ENCODE measurements at places on chromosomes 4 and X.

GRCh38 chrX:134963041-134963440, 27.8 kb upstream of the SMIM10 start:
- DNase-seq: no peak

GRCh38 chr4:147768113-147768512, 36.2 kb downstream of the ARHGAP10 start:
- no peak for DNase-seq

- peak; percentile 15 for DNase-seq
These were observed 332.7 kb downstream of the RAPGEF2 start for GRCh38 chr4:159435561-159436023.

- no peak for DNase-seq
These were observed 8.6 kb downstream of the GALNT7 start for GRCh38 chr4:173177232-173177631.

GRCh38 chrX:136584545-136584944, 52.5 kb downstream of the VGLL1 start:
- DNase-seq: peak; percentile 70

GRCh38 chr4:41212616-41213203, 1.6 kb downstream of the APBB2 start:
- peak; percentile 31 for DNase-seq

GRCh38 chr4:133156096-133156495, 7.0 kb downstream of the PCDH10 start:
- DNase-seq: no peak

DNA sequence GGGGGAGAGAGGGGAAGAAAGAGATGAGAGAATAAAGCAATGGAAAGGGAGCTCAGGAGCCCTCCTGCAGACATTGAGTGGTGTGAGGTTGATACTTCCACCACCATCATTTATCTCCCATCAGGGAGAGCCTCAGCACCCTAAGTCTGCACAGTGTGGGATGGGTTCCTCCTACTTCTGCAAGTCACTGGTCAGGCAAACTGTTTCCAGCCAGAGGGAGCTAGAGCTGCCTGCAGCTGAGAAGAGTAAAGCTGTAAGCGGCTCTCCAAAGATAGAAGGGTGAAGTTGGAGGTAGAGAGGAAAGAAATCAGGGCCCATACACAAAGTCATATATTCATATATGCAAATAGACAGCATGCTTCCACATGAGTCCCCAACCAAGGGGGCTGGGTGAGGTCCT, 21.9 kb upstream of the ZNF81 start:
- DNase-seq: no peak

DNA sequence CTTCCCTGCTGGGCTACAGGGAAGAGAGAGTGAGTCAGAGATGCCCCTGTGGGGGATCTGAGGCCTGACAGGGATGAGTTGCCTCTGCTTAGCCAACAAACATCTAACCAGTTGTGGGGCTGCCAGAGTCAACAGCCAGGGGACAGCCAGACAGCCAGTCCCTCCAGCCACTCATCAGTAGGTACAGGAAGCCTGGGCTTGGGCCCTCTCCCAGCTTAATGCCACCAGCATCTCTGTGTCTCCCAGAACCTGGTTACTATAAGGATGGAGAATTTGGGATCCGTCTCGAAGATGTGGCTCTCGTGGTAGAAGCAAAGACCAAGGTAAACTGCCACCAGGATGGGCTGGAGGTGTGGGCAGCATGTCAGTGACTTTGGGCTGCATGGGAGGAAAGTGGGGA, 17.3 kb upstream of the SASH3 start:
- DNase-seq: no peak

- DNase-seq: no peak
These were observed 951.5 kb upstream of the POU3F4 start for GRCh38 chrX:82556588-82556987.

DNA sequence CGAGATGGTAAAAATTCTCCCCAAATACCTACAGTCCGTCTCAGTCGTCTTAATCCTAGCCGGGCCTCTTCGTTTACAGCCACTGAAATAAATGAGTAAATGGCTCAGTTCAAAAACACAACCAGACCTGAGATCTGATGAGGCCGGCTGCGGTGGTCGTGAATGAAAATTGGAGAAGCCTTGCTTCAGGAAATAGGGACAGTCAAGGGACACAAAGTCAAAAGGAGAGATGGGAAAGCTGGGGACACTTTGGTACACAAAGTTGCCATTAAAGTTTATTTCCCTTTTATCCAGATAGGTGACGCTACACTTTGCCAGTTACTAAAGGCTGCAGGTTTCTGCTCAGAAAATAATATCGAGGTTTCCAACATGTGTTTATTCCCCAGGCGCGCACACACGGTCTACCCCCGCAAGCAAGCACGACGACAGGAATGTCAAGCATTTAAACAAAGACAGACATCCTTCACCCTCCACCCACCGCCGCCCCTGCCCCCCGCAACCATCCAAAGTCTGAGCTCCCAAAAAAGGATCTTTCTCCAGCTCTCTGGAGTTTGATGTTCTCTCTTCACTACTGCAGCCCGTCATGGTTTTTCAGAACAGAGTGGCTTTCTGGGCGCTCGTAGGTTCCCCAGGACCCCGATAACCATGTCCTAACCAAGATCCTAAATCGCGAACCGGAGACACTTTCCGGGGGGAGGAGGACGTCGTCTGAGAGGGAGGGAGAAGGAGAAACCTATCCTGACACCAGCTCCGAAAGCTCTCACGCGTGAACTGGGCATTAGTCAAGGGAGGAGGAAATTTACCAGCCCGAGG, 1.3 kb upstream of the PCDH7 start:
- no peak for DNase-seq

DNA sequence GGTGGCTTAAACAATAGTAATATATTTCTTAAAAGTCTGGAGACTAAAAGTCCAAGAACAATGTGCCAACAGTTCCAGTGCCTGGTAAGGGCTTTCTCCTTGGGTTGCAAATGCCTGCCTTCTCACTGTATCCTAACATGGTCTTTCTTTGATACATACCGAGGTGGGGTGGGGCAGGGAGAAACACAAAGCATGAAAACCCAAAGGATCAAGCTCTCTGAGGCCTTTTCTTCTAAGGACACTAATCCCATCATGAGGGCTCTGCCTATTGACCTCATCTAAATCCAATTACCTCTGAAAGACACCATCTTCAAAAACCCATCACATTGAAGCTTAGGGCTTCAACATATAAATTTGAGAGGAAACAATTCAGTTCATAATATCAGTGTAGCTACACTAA, 311.3 kb downstream of the GRID2 start:
- no peak for DNase-seq

DNA sequence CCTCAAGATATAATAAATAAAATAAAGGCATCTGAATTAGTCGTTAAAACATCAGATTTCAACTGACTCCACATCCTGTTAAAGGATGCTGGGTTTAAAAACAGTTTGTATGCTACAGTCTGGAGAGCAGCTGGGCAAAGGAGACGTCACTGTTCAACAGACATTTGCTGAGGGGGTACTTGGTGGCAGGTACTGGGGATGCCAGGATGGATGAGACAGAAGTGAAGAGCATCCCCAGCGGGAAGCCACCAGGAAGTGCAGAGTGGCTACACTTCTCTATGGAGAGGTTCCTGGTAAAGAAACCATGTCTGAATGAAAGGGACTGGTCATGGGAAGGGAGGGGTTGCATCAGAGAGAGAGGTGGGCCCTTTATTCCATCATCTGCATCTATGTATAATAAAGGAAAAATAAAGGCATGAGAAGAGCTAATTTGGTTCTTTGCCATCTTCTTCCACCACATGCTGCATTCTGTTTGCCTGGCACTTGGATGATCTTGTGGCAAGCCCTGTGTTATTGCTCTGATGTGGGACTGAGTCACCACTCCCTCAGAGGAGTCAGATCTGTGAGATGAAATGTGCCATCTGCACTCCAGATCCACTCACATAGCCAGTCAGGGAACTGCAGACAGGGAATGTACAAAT, 145.0 kb downstream of the SOWAHB start:
- no peak for DNase-seq

DNA sequence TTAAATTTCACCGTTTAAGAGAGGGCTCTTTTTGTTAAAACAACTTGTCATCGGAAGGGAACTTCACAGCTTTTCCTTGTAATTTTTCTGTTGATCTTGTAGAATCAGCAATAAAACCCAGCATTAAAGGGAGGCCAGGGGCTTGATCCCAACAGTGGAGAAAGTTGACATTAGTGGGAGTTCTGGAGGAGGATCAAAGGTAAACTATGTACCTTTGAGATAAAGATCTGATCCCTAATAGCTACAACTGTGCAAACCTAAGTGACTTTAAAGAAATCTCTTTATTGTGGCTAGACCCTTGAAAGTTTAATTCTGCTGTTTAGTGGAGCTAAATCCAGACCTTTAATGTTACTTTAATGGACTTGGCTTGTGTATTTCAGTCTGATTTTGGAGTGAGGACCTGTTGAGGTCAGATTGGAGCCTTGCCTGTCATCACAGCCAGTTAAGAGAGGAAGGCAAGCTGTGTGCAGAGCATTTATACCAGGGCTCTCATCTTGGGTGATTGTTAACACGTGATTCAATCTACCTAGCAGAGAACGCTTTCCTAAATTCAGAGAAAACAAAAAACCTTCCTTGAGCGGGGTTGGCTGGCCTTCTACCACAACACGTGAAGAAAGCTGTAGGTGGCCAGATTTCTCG, 1.7 kb downstream of the DOCK11 start:
- peak; percentile 54 for DNase-seq

DNA sequence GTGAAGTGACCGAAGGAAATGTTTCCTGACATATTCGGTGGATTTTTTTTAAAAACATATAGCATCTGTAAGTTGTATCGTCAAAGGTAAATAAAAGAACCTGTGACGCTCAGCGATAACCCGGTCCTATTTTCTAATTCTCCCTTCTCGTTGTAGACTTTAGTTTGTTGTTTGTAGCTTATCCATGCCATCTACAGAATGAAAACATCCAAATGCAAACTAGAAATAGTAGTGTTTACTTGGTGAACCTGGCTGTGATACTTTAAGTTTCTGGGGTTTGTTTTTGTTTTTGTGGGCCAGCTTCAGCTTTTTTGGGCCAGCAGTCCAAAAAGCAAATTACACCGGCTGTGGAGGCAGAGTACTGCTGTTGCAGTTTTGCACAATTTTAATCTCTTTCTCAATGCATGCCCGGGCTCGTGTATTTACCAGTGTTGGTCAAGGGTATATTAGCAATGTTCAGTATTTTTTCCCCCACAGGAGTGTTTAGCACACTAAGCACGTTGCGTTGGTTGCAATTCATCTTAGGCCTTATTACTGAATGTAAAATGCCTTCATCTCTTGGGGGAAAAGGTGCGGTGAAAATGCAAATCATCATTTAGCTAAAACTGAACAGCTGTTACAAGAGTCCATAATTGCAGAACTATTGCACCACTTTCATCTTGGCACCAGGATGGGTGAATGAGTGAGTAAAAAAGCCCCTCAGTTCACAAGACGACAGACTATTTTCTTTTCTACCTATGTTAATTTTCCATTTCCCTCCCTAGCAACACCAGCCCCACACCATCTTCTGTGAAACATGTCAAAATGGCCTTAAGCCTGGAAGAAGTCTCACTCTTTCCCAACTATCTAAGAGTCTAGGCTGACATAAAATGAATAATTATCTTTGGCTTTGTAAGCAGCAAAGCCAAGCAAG, 1.7 kb upstream of the CNOT6L start:
- DNase-seq: peak; percentile 43

DNA sequence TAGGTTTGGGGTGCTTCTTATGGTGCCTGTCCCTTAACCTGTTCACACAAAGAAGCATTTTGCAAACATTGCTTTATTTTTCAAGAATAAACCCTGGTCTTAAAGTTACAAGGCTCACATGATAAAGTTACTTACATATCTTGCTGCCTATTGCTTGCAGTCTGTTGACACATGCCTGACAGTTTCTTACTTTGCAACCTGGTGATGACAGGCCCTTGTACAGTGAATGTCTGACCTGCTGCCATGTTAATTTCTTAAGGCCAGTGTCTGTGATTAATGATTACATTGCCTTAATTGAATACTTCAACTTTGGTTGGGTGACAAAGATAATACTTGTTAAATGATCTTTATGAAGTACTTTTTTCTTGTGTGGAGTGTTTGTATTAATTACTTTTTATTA, 49.9 kb downstream of the FIP1L1 start:
- DNase-seq: no peak

GRCh38 chr4:90124276-90124675, 2.9 kb upstream of the CCSER1 start:
- DNase-seq: no peak

DNA sequence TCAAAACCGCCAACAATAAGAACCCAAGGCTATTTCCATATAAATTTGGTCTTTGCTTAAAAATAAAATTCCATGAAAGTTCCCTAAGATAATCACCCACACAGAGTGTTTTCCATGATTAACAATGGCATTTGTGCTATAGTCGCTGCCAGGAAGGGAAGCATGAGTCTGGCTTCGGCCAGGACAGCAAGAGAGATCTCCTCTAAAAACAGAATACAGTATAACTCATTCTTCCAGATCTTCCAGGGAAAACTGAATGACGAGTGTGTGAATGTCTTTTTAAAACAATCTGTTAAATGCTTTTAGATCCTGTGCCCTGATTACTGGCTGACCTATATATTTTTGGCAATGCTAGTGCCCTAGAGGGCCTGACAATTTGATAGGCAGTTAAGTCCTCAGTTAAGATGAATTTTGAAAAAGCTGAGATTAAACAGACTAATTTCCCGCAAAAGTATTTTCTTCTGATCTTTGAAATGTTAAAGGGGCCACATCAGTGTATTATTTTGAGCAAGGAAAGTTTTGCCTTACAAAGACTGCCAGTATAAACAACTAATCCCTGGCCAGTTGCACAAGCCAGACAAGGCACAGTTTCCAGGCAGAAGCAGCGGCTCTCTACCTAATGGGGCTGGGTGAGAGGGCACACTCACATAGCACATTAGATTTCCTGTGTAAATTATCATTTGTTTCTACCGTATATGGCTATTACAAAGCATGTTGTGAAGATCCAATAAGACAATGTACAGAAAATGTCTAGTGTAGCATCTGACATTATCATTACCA, 127.3 kb downstream of the DCHS2 start:
- no peak for DNase-seq

DNA sequence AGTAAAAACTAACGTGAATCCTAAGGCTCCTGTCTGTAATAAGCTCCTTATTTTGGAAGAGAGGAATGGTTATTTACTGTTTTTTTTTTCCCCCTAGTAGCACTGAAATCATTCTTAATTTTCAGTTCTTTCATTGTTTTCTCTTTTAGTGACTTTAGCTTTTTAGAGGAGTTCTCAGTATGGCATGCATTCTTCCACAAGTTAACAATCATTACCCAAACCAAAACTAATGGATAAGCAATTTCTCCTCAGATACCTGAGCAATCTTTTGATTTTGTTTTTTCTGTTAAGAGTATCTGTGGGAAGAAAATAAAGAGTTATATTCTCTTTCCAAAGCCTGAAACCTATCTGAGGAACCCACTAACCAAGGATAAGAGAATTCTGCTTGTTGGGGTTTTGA, 16.7 kb upstream of the PPA2 start:
- DNase-seq: no peak

- DNase-seq: peak; percentile 30
These were observed 909 bp upstream of the SLAIN2 start for GRCh38 chr4:48340276-48340964.
